ENCODE measurements at places on chromosomes 3 and 15.

- no peak for DNase-seq
These were observed 329.6 kb downstream of the UACA start for GRCh38 chr15:70433586-70434324.

DNA sequence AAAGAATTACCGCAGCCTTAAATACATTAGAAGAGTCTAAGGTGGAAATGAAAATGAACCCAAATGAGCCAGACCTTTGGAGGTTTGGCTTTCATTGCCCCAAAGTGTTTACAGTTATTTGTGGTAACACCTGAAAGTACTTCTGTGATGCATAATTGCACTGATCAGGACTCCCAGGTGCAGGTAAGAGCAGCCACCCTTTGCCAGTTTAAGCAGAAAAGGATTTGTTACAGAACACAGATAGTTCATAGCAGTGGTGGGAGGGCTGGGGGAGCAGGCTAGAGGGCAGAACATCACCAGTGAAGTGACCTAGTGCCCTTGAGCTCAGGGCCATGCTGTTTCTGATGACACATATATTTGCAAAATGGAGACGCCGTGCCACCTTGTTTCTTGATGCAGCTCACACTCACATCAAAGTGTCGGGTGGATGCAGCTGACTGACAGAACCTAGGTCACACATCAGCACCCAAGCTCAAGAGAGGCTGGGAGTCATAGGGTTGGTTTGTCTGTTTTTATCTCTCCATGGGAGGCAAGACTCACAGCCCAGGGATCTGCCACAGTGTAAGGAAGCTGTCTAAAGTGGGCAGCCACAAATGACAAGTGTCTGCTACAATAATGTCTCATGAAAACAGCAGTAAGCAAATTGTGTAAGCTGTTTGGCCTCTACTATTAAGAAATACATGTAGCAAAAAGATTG is 49.1 kb downstream of the NEK11 start:
- no peak for DNase-seq

- no peak for DNase-seq
These were observed 17.8 kb downstream of the SPATA12 start for GRCh38 chr3:57078344-57078634.

DNA sequence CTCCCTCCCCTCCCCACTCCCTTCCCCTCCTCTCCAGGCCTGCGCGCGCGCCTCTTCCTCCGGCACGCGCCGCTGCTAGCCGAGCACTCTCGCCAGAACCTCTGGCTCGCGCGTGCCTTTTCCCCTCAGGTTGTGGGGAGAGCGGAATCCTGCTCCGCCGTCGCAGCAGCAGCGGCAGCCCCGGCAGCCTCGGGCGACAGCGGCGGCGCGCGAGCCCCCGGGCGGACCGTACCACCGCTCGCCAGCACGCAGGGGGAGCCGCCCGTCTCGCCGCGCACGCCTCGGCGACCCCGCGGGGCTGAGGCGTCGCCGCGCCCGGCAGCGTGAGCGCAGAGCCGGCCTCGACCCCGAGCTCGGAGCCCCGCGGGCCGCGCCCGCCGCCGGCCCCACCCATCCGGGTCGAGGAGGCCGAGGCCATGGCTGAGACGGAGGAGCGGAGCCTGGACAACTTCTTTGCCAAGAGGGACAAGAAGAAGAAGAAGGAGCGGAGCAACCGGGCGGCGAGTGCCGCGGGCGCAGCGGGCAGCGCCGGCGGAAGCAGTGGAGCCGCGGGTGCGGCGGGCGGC is at the start of gene CDV3:
CDV3 (plus strand) TSS at position 58 of the 566 bp plus-strand sequence; CDS start at position 417, 359 bp downstream.
- no peak for DNase-seq

- DNase-seq, result no peak
These were observed 133.2 kb downstream of the ALDH1A2 start for GRCh38 chr15:57932348-57932747.

DNA sequence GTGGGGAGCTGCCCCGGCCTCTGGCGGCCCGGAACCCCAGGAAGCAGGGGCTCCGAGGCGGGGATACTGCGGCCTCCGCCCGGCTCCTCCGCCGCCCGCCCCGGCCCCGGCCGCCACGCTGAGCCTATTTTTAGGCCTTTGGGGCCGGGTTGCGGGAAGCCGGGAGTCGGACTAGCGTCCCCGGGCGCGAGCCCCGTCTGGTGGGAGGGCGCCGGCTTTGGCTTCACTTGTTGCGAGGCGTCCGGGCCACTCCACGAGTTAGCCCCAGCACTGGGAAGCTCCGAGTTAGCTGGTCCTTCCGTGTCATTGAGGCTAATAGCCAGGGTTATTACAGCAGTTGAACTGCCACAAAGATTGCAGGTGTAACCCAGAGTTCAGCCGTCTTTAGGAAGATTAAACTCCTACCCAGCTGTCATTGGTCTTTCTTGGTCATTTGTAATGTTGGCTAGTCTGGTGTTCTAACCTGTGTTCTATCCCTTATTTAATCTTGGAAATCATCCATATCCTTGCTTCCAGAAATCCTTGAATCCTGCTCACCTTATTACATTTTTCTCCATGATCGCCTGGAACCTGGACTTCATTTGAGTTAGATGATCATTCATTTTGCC is 791 bp downstream of the GYG1 start:
- no peak for DNase-seq

Measured in activated T-helper 1 cell treated with anti-CD3 and anti-CD28 coated beads, Interleukin-2, amount 50 U/mL, for 16 hours (primary cell).